ENCODE measurements at places on chromosomes 13 and 19.

DNA sequence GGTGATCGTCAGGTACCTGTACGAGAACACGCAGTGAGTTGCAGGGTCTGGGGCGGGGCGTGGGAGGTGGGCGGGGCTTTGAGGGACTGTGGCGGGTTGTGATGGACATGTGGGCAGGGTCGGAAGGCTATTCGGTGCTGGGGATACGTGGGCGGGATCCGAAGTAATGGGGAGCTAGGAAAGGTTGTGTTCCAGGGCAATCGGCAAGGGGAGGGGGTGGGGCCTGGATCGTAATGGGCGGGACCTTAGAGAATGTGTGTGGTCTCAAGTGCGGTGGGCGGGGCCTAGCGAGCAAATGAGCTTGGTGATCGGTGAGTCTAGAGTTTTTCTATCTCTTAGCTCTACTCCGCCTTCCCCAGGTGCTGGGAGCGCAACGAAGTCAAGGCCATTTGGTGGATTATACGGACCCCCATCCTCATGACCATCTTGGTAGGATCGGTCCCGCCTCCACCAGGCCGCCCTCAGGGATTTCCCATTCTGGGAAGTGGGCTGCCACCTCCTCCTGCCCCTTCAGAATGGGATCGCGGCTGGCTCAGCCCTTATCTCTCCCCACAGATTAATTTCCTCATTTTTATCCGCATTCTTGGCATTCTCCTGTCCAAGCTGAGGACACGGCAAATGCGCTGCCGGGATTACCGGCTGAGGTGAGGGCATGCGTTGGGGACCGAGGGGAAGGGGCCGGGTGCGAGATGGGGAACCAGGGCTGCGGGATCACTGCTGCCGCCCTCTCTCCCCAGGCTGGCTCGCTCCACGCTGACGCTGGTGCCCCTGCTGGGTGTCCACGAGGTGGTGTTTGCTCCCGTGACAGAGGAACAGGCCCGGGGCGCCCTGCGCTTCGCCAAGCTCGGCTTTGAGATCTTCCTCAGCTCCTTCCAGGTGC is 9.6 kb downstream of the GIPR start:
- DNase-seq, result peak; percentile 94

- peak; percentile 40 for DNase-seq
Measured at GRCh38 chr13:64371045-64371444, 2859.1 kb downstream of the PCDH9 start.

DNA sequence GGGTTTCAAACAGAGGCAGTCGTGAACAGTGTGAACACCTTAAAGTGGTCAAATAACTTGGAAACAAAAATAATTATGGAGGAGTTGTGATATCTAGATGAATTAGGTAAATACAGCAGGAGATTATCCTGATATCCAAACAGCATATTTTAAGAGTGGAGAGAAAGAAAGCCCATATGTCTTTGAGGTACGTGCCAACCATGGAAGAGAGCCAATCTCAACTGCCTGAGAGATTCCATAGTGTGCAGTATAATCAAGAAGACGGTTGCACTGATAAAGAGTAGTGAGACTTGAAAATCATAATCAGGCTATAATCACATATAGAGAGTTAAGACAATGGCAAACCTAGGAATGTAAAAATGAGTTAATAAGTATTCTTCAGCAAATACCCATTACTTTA is 472.8 kb upstream of the SLITRK5 start:
- no peak for DNase-seq

DNA sequence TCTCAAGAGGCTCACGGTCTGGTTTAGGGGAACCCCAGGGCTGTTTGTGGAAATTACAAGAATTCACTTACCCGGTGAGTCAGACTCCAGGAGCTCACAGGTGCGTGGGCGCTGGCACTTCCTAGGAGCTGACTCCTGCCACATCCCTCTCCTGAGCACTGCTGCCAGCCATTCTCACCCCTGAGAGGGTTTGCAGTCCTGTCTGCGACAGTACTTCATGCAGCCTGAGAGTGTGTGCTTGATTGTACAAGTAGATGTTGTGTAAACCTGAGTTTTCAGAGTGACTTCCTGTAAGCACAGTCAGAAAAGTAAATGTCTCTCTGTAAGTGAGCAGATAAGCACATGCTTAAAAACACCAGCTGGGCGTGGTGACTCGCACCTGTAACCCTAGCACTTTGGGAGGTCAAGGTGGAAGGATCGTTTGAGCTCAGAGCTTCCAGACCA is 8.1 kb downstream of the MRPL4 start:
- no peak for DNase-seq

- DNase-seq, result no peak
Measured at GRCh38 chr19:21434967-21435544, 38.1 kb downstream of the ZNF493 start.

DNA sequence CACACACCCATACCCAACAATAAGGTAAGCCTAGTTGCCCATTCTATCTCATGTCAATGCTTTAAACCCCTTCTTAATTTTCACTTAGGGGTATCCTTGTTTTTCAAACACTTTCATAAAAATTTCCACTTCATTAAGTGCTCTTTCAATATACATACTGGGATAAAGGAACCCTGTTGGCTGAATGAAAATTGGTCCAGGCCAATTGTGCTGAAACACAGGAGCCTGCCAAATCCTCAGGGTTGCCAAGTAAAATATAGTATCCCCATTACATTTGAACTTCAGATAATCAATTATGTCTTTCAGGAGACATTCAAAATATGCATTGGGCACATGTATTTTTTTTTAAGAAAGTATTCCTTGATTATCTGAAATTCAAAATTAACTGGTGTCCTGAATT is 1131.1 kb downstream of the SLITRK1 start:
- no peak for DNase-seq

- DNase-seq, result no peak
Measured at GRCh38 chr19:10523135-10523636, 5.9 kb upstream of the S1PR5 start.

GRCh38 chr19:49201042-49201441 is 43.5 kb downstream of the TRPM4 start:
- DNase-seq, result no peak
